ENCODE measurements at places on chromosomes 2 and 18. TPM values are rescaled to one million over a fixed set of nuclear protein-coding genes. Genes with fewer than 3 reads are reported as not detected.

MC4R gene
- total RNA-seq: not detected

TUBA3D gene
- not detected for total RNA-seq

DNA sequence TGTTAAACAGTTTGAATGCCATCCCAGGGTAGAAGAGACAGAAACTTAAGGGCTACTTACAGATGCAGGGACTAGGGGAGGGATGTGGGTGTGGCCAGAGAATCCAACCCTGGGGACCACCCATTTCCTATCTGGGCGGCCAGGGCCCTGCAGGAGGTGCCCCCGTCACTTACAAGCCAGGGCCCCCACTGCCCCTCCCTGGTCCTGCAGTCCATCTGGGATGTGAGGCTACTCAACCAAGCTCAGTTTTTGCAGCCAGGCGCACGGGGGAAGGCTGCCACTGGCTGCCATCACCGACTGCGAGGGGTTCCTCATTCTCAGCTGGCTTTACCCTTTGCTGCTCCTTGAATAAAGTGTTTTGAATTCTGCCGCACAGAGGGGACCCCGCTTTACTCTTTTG lies 42.1 kb downstream of the RRM2 start:
- no peak for DNase-seq

RTP5 gene
- total RNA-seq: not detected

GRCh38 chr2:236449167-236449761 lies 120.4 kb upstream of the ACKR3 start:
- no peak for DNase-seq

DNA sequence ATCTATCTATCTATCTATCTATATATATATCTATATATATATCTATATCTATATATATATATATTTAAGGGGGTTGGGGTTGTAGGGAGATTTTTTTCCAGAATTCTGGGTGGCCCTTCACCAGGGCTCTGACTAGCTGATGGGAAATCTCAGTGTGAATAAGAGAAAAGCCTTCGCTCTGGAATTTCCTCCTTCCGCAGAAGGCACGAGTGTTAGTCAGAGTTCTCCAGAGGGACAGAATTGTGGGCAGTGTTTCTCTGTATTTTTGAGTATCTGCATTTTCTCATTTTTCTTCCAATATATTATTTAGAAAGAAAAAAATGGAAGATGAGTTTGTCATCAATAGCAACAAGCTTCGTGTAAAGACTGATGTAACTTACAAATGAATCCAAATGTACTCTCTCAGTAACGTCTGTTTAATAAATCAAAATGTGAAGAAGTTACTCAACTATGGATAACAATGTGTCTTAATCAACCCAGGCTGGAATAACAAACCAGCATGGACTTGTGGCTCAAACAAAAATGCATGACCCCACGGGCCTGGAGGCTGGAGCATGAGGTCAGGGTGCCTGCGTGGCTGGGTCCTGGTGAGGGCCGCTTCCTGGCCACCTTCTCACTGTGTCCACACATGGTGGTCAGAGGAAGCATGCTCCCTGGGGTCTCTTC lies 10.6 kb upstream of the SNTG2 start:
- DNase-seq: no peak

GRCh38 chr18:76565238-76566173 lies 70.5 kb upstream of the ZNF516 start:
- no peak for DNase-seq

DNA sequence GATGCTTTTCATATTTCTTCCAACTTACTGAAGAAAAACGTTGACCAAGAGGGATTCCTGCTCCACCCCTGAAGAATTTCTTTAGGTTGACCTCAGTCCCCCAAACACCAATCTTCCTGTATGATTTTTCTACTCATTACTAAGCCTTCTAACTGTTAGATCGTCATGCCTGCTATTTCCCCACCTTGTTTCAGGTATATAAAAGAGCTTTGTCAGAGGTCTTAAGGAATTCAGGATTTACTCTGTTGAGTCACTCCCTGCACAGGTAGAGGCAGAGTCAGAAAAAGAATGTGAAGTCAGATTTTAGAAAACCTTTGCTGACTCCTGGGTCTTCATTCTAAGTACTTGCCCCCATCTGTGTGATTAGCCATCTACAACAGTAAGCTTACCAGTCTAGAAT lies 83.8 kb upstream of the NOSTRIN start:
- DNase-seq: no peak

DNA sequence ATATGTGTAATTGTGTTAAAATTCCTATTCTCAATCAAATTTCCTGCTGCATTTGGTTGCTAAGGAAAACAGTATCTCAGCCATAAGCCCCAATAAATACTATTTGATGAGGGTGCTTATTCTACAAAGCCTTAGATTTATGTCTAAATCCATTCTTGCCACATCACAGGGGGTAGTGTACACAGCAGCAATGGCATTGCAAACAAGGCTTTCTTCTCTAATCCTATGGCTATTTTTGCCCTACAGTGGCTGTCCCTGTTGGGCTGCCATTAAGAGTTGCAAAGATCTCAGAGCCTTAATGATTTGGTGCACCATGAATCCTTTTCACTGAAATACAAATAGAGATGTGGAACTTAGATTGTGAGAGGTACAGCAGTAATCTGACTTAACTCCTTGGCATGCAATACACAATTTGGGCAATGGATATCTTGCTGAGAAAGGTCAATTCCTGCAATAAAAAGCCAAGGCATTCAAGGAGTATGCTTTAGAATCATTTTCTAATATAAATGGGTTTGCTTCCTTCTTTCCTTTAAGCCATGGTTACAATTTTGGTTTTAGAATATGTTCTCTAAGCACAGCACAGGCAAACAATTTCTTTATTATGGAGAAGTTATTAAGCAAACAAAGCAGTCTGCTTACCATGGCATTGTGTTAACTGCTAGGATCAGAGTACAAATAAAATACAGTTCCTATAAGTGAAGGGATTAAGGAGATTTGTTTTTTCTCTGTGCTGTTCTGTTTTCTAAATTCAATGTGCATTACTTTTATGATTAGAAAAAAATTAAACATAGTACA lies 69.8 kb upstream of the CD302 start:
- no peak for DNase-seq

DNA sequence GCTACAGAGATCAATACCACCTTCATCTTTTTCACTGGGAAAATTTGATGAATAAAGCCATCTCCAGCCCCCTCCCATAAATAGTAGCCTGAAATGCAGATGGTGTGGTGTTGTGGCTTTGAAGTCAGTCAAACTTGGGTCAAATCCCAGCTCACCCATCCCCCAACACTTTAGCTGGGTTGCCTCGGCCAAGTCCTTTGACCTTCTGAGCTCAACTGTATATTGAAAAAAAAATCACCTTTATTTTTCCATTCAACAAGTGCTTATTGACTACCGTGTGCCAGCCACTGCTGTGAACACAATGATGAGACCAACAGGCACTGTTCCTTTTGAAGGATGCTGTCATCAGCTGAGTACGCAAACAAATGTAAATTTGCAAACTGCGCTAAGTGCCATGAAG lies 35.1 kb upstream of the NTSR2 start:
- no peak for DNase-seq

DNA sequence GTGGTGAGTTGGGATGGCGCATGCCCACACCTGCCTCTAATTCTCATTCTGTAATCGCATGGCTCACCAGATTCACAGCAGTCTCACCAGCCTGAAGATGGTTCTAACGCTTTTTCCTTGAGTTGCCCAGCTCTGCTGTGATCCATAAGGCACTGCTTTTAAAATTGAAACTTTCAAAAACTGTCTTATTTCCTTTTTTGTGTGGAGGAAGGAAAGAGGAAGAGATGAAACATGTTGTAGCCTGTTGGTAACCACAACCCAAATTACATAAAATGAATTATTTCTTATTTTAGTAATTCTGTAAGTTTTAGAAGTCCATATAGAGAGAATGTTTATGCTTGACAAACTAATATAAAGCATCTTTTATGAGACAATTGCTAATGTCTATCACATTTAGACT lies 165.4 kb downstream of the RBM43 start:
- no peak for DNase-seq

- no peak for DNase-seq
Measured at GRCh38 chr2:170928036-170928823, 823 bp upstream of the GORASP2 start.

RAB17 gene
- 41.8 TPM for total RNA-seq

FBXO36 gene
- 3.8 TPM for total RNA-seq

ATP8B1 gene
- total RNA-seq: 15.9 TPM

GRCh38 chr2:101368376-101368775 lies 18.9 kb downstream of the CREG2 start:
- no peak for DNase-seq

GRCh38 chr2:48567671-48568070 lies 37.7 kb downstream of the STON1 start:
- DNase-seq: no peak

CYS1 gene
- 3.7 TPM for total RNA-seq

DNA sequence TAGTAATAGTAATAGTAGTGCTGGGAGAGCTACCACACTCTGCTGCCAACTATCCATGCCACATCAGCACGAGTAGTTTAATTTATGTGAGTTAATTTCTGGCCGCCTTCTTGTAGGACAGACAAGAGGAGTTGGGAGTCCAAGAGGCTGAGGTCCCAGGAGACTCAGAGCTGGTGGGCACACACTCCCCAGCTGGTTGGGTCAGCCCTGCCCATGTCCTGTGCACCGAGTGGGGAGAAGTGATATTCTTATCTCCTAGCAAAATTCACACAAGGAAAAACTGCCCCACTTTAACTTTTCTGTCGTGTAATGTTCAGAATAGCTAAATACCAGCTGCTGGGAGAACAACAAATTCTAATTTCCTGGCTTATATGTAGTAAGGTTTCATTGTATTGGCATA lies 15.2 kb upstream of the MAP4K4 start:
- DNase-seq: no peak

DNA sequence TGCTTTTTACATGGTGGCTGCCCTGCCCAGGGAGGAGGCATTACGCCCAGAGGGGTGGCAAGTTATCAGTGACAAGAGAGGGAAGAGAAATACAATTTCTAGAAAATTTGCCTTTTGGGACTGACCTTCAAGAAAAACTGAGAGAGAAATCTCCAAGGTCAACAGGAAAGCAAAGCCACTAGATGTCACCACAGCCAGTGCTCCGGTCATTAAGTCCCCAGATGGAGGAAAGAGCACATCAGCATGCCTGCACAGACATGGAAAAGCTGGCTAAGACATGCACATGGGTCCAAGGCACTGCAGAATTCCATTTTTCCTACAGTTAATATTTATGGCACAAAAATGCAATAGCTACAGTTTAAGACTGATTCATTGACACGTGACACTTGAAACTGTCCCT lies 21.0 kb downstream of the FHL2 start:
- no peak for DNase-seq
